Left lung (tissue), 14 donors: ENCODE measurements at places on chromosomes 3 and 15. TPM values are rescaled to one million over a fixed set of nuclear protein-coding genes. Genes with fewer than 3 reads are reported as not detected.

- no peak for DNase-seq
Measured at GRCh38 chr3:178947738-178948137, 123.9 kb downstream of the ZMAT3 start.

STAB1 gene
- 334 TPM for total RNA-seq

DNA sequence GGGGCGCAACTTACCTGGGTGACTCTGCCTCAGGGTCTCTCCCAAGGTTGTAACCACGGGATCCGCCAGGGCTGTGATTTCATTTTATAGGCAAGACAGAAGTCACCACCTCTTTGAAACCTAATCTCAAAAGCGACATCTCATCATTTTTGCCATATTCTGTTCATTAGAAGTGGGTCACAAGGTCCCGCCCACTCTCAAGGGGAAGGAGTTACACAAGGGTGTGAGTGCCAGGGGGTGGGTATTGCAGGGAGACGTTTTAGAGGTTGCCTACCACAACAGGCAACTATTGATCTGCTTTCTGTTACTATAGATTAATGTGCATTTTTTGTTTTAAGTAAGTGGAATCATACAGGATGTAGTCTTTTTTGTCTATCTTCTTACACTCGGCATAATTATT lies 56.6 kb upstream of the ADPGK start:
- no peak for DNase-seq

DNA sequence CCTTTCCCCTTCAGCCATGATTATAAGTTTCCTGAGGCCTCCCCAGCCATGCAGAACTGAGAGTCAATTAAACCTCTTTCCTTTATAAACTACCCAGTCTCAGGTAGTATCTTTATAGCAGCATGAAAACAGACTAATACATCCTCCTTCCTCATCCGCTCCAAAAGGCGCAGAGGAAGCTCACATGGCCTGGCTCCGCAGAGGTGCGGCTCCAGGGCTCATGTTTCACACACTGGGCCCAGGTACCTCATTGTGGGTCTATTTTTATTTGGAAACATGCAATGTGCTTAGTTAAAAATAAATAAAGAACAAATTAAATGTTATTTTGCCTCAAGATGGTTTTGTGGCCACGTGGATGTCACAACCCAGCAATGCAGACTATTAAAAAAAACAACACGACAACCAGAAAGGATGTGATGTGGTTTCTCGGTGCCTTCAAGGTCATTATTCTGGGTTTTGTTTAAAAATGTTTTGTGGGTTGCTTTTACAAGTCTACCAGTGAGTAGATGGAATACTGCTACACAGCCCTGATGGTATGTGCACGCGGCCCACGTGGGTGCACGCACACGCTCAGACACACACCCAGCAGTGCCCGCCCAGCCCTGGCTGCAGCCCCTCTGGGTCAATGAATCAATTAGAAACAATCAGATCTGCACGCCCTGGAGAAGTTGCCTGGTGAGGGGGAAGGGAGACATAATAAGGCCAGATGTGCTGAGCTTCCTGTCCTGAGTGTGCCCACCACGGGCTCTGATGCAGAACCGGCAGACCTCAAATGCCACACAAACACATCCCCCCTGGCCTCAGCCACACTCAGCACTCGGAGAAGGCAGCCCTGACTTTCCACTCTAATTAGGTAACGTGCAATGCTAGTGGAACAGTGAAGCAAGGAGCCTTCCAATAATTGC lies 140.1 kb downstream of the ADAMTS17 start:
- no peak for DNase-seq

CACNA1D gene
- 58.2 TPM for total RNA-seq

GRCh38 chr15:82058517-82059204 lies 12.8 kb upstream of the MEX3B start:
- no peak for DNase-seq

GRCh38 chr3:169054471-169054870 lies 609.0 kb downstream of the MECOM start:
- no peak for DNase-seq

- no peak for DNase-seq
Measured at GRCh38 chr3:47412842-47413520, 32.2 kb downstream of the PTPN23 start.

- DNase-seq: no peak
Measured at GRCh38 chr3:127663151-127663550, 9.6 kb upstream of the ABTB1 start.

DNA sequence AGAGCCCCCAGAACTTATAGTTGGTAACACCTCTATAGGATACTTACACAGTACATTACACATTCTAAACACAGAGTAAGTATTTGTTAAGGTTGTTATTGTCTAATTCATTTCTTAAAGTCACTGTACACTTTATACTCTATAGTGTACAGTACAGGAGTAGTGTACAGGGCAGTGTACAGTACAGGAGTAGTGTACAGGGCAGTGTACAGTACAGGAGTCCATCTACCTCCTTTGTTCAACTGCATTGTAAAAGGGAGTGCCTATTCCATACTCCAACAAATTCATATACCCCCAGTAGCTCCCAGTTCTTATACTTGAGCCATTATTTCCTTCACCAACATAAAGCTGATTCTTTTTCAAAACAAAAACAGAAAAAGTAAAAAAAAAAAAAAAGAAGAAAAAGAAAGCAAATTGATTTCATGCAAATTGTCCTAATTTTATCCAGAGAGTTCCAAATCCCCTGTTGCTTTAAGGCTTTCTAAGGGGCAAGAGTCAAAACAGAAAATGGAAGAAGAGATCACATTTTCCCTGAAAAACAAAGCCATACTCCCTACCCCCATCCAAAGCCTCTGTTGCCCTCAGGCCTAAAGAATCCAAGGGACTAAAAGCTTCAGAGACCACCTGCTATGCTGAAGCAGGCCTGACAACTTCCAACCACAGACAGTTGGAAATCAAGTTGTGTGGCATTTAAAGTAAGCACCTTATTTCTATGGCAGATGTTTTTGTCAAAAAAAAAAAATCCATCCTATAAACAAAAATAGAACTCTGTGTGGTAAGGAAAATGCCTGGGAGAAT lies 125.6 kb downstream of the PLCH1 start:
- DNase-seq: no peak

GRCh38 chr15:68550498-68551295 lies 28.1 kb upstream of the CORO2B start:
- DNase-seq: peak; percentile 69

TTC14 gene
- 44.4 TPM for total RNA-seq

DNA sequence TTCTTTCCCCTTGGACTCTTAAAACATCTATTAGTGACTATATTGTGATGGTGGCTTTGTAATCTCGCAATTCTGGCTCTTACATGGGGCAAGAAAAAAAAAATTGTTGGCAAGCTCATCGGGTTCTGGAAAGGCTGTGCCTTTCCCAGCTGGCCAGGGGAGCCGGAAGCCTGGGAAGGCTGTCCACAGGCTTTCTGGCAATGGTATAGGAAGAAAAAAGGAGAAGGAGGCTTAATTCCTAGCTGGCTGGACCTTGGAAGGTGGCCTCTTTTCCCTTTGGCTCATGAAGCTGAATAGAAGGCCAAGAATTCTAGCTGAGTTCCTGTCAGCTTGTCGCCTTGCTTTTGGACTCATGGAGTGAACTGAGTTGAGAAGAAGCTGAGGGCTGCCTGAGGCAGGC lies 243.5 kb upstream of the SEMA6D start:
- DNase-seq: no peak

DNA sequence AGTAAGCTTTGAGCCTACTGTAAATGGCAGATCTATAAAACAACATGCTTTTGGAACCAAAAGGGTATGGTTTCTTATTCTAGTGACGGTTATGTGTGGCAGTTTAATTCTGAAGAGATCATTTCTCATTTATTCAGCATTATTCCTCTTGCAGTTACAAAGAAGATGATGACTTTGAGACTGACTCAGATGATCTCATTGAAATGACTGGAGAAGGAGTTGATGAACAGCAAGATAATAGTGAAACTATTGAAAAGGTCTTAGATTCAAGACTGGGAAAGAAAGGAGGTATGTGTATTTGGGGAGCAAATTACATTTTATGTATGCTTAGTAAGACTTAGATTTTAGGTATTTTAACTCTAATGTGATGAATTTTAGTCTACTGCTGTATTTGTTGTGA lies 41.5 kb downstream of the CHD2 start:
- DNase-seq: no peak
